Activated CD8-positive, alpha-beta memory T cell treated with anti-CD3 and anti-CD28 coated beads for 1 hour (primary cell): ENCODE measurements at places on chromosomes 3 and 15.

GRCh38 chr3:48243886-48244285 lies 3.0 kb downstream of the ZNF589 start:
- DNase-seq: no peak

DNA sequence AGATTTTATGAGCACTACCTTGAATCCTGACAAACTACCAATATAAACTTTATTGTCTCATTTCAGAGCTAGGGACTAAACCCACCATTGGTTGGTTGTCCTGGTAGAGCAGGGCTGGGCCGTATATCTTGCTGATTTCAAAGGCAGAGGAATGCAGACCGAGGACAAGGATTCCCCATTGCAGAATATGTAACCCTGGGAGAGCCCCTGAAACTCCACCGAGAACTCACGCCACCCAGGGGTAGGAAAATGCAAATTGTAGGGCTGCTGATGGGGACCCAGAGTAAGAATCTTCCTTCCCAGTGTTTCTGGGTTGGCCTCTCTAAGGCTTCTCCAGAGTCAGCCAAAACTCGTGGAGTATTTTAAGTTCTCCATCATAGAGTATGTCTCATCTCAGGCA lies 235.3 kb downstream of the ABHD5 start:
- no peak for DNase-seq

- DNase-seq: no peak
These were observed 7.7 kb downstream of the MAPKAPK3 start for GRCh38 chr3:50624634-50625033.

GRCh38 chr3:14602804-14603644 lies 48.5 kb upstream of the CCDC174 start:
- DNase-seq: no peak

DNA sequence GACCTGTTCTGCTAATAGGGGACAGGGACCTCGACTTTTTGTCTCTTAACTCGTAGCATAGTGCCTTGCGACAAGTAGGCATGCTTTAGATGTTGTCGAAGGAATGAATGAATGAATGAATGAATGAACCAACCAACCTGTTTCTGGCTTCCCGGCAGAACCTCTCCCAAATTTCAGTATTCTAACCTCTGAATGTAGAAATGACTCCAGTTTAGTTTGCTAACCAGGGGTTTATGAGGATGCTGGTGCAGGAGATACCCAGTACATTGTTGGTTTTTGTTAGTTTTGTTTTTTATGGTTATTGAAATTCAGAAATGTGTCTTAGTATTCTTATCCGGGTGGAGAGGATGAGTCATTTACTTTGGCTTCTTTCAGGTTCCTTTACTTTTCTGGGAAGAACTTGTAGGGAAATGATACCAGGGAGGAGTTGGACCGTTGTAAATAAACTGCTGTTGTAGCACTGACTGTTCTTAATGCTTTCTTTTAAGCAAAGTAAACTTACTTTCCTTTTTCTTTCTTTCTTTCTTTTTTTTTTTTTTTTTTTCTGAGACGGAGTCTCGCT lies 29.6 kb upstream of the EHHADH start:
- DNase-seq: no peak

- DNase-seq: no peak
These were observed 56.5 kb downstream of the HEG1 start for GRCh38 chr3:124999317-124999716.

GRCh38 chr3:38711321-38711720 lies 61.8 kb upstream of the SCN5A start:
- no peak for DNase-seq

DNA sequence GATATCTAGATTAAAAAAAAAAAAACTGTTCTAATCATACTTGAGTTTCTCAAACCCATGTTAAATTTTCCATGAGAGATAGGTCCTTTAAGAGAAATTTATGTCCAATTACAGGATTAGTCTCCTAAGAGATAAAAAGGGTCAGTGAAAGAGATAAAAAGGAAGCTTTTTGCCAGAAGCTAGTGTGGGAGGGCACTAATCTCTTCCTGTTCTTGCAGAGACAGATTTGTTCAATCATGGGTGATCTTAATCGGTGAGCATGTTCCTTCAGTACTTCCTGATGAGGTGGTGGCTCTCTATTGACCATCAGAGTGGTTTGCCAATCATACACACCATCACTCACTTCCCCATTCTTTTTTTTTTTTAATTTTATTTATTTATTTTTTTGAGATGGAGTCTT lies 16.9 kb upstream of the LPP start:
- DNase-seq: no peak

GRCh38 chr15:49421991-49422390 lies 1.1 kb upstream of the FGF7 start:
- DNase-seq: no peak

DNA sequence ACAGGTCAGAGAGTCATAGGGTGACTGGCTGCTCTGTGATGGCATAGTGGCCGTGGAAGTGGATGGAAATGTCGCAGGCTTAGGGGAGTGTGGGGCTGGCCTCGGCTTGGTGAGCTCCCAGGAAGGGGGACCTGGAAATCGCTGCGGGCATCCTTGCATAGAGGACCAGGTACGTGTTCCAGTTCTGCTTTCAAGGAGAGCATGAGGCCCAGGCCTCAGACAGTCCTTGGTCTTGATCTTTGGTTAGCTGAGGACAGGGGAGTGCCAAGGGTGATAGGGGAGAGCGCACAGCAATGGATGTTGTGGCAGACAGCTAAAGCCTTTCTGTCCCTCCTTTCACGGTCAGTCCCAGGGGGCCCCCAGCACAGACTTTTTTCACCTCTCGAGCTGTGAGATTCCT lies 110.5 kb downstream of the SNRPN start:
- no peak for DNase-seq

DNA sequence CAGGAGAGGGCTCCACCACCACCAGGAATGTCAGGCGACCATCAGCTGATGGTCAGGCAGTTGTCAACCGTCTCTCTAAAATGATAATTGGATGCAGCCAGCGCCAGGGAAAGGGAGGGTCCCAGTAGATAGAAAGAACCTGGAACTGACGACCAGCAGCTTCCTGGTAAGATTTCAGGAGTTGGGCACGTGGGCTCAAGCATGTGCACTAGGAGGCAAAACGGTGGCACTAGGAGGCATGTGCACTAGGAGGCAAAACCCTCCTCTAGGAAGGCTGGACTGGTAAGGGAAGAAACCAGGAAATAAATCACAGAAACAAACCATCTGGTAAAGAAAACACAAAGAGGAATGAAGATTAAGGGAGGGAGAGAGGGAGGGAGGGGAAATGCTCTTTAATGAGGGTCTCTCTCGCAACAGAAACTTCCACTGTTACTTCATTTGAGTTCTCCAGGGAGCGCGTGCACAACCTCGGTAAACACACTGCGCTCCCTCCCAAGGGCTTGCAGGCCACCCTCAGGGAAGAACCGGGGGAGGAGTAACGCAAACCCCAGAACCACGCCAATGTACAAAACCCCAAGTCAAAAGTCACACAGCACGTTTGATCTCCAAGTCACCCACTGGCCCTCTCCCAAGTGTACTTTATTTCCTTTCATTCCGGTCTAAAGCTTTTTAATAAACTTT lies 116.7 kb downstream of the XXYLT1 start:
- DNase-seq: no peak

DNA sequence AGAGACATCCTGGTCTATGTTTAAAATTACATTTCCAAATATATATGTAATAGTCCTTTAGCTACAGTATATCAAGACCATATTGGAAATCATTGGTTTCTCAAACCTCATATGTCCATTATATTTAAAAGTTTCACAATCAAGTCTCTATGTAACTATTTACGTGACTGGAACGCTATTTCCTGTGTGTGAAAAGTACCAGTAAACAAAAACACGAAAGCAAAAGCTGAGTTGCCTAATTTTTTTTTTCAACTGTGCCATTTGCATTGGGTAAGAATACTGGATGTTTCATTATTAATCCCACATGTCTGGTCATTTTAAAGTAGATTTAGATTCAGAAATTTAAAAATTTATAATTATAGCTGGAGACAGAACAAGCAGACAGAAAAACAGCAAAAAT lies 381.4 kb downstream of the TBC1D5 start:
- no peak for DNase-seq

DNA sequence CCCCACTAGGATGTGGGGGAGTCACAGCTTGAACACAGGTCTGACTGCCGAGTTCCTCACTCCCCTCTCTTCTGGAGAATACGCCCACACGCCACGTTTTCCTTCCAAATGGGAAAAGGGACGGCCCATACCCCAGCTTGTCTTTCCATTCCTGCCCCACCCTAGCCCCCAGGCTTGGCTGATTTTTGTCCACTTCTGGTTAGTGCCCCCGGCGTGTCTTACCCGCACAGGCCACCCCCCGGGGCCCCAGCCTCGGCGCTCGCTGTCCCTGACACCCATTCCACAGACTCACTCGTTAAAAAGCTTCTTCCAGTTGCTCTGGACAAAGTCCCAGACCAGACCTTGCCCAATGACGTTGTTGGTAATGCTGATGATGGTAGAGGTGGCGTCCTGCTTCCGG lies 14.5 kb downstream of the MESP2 start:
- no peak for DNase-seq

- DNase-seq: no peak
These were observed 325.5 kb downstream of the IL5RA start for GRCh38 chr3:2784627-2785026.

DNA sequence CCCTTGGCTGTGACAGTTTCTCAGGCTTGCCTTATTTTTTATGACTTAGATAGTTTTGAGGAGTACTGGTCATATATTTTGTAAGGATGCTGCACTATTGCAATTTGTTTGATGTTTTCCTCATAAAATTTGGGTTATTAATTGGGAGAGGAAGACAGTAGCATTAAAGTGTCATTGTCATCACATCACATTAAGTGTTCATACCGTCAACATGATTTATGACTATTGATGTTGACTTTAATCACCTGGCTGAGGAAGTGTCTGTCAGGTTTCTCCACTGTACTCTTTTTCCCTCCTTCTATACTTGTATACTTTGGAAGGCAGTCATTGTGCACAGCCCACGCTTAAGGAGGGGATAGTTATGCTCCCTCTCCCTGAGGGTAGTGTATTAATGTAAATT lies 26.9 kb downstream of the TRIM69 start:
- DNase-seq: no peak

- no peak for DNase-seq
These were observed 336.5 kb upstream of the TGFBR2 start for GRCh38 chr3:30269751-30270445.

DNA sequence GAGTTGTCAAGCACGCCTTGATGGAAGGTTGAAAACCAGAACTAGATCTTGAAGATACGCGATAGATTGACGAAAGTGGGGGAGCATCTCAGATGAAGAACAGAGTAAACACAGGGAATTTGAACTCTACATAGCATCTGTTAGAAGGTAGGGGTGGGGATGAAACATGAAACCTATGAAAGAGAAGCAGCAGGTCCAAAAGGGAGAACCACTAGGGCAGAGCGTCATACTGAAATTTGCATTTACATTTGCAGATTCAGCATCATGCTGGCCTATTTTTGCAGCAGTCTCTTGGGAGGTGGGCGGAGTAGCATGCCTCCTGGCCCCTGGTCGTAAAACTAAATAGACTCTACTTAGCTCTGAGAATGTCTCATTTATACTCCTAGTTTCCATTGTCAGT lies 46.1 kb upstream of the RASGRP1 start:
- DNase-seq: no peak

DNA sequence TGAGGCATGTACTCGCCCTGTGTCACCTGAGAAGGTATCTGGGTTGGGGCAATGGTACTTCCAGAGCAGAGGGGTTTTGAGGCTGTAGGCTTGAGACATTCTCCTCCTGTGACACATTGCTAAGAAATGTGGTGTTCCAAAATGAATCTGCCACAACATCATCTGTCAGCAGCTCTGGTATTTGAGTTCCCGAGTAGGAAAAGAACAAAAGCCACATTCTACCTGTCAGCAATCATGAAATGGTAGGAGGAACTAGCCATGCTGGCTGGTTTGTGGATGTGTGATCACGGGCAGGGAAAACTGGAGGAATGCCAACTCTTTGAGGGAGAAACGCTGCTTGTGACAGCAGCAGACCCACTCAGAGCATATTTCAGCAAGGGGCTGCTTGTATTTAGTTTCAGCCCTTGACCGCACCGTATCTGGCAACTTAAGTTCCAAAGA lies 579.4 kb upstream of the TBL1XR1 start:
- no peak for DNase-seq

DNA sequence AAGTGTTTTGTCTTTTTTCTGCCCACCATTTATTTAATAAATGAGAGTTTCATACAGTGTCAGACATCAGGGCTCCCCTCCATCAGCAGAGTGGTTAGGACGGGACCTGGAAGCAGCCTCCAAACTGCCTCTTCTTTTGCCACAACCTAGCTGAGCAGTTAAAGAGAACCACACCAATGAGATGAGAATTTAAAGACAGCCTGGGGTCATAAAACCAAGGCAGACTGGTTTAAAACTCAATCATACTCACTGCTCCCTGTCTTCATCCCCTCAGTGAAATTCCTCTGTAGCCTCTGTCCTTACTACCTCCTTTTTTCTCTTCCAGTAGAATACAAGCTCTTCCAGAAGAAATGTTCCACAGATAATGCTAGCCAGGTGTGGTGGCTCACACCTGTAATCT lies 78.7 kb downstream of the WWTR1 start:
- no peak for DNase-seq

- DNase-seq: no peak
These were observed 11.4 kb downstream of the GPR87 start for GRCh38 chr3:151305060-151305774.

GRCh38 chr3:103388214-103388613 lies 953.4 kb downstream of the ZPLD1 start:
- DNase-seq: no peak

- no peak for DNase-seq
These were observed 21.7 kb downstream of the LSM3 start for GRCh38 chr3:14200276-14200675.

DNA sequence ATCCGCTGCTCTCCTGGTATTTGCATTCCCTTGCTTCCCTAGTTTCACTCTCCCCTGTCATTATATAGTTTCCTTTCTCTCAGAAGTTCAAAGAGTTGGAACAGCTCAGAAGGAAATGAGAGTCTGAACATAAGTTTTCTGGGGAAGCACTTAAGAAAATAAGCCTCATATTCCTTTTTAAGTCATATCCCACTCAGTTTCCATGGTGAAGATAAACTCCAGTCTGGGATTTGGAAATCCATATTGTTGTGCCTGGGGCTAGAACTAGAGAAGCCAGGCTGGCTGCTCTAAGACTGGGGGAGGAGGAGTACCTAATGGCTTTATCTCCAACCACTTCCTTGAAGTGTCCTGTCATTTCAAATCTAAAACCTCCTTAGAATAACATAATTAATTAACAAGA lies 134.2 kb upstream of the ALCAM start:
- DNase-seq: no peak

GRCh38 chr15:101436526-101436925 lies 53.0 kb downstream of the PCSK6 start:
- DNase-seq: no peak

DNA sequence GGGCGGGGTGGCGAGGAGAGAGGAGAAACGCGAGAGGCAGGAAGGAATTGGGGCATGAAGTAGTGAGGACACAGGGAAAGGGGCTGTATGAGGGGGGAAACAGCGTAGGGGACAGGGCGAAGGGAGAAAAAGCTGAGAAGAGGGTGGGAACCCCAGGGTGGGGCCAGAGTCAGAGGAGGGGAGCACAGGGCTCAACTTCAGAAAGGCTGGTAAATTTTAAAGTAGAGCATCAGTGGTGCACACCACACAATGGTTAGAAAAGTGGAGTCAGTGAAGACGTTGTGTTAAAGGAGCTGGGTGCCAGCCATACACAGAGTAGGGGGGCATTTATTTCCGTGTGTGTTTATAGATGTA lies 3.0 kb upstream of the RPP25 start:
- DNase-seq: no peak
